Upper lobe of left lung (tissue), 6 donors: ENCODE measurements at places on chromosomes 3 and 15.

- no peak for DNase-seq
Measured at GRCh38 chr3:177836671-177837070, 639.4 kb upstream of the TBL1XR1 start.

DNA sequence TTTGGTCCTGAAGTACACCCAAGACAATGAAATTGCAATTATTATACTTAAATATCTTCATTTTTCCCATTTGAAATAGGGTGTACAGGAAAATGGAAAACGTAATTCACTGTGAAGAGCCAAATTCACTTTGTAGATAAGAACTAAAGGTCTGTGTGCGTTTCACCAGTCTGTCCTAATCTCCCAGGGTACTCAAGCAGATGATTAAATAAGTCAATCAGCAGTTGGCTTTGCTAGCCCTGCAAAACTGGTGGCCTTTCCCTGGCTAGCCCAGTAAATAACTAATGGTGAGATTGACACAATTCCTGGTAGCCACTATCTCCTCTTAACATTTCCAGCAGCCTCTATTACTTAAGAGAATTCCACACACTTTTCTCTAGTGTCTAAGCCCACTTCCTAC is 389.3 kb downstream of the TBL1XR1 start:
- DNase-seq: no peak

GRCh38 chr15:34837246-34838016 is 42.1 kb upstream of the ACTC1 start:
- no peak for DNase-seq

GRCh38 chr3:112096176-112096575 is 10.0 kb downstream of the C3orf52 start:
- DNase-seq: no peak

- no peak for DNase-seq
Measured at GRCh38 chr3:125622381-125622791, 27.1 kb upstream of the OSBPL11 start.

- DNase-seq: peak; percentile 83
Measured at GRCh38 chr3:159764490-159765029, 224.1 kb upstream of the IL12A start.
